ENCODE measurements at places on chromosomes 6 and 20.
A peak's percentile ranks its signal among the peaks of the same experiment; 100 is the strongest.

DNA sequence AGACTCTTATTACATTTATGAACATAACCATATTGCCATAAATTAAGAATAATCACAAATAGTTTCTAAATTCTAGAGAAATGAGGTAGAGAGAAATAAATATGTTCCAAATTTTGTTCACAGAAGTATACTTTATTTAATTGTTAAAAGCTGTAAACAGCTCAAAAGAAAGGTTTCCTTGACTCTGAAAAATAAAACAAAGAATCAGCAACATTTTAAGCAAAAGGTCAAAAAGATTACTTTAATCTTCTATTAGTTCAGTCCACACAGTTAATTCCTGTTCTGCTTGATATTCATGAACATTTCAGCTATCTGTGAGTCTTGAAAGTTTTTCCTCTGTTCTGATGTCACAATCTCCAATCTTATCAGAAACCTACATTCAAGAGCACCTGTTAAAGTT is 197.9 kb downstream of the GJA1 start:
- DNase-seq, result no peak

GRCh38 chr6:37491171-37491829 is 8.4 kb downstream of the CCDC167 start:
- no peak for DNase-seq

DNA sequence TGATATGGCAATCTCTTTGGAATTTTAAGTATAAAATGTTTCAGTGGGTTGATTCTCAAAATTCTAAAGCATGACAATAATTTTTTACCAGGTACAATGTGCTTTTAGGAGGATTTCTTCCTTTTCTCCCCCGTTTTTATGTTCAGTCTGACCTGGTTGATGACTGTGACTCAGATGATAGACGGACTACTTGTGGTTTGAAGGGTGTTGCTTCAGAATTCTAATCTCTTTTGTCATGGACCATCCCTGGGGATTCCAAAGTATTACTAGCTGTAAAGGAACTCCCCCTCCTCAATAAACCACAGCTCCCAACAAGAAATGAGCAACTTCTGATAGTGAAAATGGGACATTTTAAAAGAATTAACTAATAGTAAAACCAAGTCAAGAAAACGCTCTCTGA is 34.9 kb upstream of the TNFAIP3 start:
- DNase-seq, result no peak

DNA sequence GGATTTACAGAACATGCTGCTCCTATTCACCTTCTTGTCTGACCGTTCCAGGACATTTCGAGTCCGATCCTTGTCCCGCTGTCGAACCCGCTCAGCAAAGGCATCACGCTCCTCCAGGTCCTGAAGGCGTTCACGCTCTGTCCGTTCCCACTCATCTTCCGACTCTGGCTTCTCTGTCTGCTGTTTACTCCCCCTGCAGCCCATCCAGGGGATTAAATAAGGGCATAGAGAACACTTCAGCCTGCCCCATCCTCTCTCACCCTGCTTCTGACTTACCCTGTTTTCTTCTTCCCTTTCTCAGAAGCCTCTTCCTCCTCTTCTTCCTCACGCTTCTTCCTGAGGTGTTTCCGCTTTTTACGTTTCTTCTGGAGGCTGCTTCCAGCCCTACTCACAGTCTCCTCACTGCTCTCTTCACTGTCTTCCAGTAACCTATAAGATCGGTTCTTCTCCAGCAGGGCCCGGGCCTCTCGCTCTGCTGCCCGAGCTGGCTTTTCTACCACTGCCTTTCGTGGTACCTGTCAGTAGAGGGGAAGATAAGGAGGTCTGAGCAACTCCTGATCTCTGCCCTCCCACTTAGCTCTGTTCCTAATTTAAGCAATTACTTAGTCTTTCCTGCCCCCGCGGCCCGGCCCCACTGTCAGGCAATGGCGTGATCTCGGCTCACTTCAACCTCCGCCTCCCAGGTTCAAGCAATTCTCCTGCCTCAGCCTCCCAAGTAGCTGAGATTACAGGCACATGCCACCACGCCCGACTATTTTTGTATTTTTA is 1.9 kb downstream of the DHX16 start:
- no peak for DNase-seq

DNA sequence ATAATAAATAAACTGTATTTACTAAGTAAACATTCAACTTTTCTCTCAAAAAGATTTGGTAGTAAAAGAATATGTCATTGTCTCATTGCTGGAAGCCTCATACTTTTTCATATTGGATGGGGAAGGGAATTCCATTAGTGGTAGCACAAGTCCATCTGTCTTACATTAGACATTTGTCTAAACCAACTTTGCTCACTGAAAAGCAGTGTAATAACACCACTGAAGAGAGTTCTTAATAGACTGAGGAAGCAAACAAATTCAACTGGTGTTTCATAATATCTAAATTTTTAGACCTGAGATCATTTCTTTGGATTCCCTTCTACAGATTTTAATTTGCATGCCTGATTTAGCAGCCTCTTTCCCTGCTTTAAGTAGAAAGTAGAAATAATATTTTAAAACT is 62.7 kb downstream of the PLCB1 start:
- no peak for DNase-seq

DNA sequence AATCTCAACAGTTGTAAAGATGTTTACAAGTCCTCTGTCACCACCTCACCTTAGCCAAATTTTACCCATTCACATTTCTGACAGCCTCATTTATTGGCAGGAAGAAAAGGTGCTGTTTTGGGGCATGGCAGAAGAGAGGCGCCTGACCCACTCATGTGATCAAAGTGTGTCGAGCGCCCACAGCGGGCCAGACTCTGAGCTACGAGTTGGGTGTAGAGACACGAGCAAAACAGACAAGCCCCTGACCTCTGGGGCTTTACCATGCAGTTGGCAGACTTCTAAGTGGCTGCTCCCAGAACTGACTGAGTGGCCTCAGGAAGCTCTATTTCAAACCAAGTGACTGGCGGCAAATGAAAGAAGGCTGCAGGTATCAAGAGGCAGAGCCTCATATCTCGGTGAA is 167.0 kb downstream of the SOBP start:
- DNase-seq, result no peak

DNA sequence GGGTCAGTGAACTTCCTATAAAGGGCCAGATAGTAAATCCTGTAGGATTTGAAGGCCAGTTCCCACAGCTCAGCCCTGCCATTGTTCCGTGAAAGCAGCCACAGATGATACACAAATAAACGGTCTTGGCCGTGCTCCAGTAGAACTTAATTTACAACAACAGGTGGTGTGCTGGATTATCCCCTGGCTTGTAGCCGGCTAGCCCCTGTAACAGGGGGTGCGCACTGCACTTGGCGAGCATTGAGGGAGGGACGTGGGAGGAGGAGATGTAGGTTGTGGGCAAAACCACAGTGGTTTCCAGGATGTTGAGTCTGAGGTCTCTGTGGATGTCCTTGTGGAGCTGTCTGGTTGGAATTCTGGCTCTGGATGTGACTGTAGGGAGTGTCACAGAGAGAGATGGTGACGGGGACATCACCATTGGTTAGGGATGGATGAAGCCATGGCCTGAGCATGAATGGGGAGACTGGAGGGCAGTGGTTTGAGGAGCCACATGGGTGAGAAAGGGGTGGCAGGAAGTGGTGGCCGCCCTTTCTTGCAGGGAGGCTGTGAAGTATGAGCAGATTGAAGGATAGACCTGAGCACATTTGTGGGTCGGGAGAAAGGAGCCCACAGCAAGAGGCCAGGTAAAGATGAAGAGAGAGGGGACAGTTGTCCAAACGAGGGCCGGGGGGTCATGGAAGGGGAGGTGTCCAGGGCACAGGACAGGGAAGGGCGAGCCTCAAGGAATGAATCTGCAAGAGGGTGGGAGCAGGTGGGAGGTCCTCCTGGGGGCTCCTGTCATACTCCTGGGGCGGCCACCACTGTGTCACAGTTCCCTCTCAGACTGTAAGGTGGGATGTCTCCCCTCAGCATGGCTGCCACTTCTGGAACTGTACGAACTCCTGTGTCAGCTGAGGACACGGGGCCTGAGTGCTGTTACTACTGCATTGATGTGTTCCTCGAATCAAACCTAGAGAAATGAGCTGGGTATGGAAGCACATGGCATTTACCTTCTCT is 53.6 kb downstream of the CDH26 start:
- no peak for DNase-seq

GRCh38 chr6:134719286-134719685 is 230.6 kb downstream of the ALDH8A1 start:
- no peak for DNase-seq

DNA sequence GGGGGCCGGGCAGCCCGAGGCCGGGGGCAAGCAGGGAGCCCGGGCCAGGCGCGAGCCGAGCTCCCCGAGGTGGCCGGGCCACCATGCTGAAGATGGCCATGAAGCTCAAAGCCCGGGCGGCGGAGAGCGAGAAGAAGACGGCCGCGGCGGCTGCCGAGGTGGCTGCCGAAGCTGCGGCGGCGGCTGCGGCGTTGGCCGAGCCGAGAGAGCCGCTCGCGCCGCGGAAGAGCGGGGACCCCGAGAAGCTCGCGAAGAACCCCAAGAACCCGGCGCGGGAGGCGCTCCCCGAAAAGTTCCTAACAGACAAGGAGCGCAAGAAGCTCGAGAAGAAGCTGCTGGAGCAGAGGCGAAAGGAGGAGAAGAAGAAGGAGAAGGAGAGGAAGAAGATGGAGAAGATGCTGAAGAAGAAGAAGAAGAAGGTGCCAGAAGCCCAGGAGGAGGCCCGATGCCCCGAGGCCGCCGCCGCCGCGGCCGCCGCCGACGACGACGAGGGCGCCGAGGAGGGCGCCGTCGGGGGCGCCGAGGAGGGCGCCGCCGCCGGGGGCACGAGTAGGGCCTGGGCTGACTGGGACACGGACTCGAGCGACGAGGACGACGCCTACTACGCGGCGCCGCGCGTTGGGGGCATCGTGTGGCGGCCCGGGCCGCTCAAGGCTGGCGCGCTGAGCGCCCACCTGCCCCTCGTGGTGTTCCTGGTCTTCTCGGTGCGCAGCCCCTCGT is 37.4 kb downstream of the GNAS start:
- no peak for DNase-seq

DNA sequence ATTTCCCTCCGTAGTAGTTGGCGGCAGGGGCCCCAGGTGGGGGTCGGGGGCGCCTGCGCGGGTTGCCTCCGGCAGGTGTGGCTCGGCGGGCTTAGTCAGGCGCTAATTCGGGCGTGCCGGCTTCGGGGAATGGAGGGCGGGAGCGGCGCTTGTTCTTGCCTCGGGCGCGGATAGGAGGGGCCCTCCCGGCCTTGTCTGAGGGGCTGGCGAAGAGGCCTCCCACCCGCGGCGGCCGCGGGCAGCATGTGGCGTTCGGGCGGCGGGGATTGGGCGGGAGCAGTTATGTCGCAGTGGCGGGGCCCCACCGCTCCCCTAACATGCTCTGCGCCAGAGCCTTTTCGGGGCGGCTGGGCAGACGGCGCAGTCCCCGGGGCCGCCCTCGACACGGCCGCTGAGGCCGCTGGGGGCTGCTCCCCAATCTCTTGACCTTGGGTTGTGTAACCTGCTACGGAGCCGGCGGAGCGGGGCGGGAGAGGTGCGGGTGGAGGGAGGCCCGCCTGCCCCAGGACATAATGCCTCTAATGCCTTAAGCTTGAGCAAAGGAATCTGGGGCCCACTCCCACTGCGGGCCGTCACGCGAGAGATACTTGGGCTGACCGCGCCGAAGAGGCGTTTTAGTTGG is 1.1 kb downstream of the AMD1 start:
- DNase-seq, result peak; percentile 68

DNA sequence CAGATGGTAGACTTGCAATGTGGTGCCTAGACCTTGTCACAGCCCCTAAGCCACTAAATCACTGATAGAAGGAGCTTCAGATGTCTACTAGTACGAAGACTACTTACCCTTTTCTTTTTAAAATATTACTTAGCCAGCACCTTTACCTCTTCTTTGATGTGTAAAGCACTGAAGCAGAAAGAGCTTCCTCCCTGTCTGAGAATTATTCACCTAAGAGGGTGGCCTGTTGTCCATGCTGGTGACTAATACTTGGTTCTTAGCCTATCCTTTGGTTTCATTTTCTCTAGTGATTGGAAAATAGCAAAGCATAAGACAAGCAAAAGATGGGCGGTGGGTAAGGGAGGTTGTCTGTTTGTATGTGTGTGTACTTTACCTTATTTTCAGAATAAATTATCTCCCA is 794.6 kb downstream of the TFAP2A start:
- no peak for DNase-seq

DNA sequence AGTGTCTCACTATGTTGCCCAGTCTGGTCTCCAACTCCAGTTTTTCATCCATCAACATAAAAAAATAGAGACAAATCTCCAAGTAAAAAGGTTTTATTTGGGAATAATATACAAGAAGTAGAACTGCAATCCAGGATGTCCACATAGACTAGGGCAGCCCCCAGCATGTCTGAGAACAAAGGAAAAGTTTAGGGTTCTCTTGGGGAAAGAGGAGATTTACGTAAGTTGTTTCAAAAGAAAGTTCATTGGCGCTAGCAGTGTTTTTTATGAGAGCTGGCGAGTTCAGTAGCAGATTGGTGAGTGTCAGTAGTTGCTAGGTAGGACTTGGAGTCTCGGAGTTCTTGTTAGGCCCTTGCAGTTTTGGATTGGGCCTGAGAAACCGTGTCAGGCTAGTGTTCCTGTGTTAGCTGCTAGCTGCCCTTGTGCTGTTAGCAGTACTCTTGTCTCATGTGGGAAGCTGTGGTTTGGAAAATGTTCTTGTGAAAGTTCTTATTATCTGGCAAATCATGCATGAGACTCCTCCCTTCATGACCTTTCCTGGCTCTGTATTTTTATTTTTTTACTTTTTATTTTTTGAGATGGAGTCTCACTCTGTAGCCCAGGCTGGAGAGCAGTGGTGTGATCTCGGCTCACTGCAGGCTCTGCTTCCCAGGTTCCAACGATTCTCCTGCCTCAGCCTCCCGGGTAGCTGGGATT is 24.7 kb downstream of the TTLL9 start:
- DNase-seq, result no peak

DNA sequence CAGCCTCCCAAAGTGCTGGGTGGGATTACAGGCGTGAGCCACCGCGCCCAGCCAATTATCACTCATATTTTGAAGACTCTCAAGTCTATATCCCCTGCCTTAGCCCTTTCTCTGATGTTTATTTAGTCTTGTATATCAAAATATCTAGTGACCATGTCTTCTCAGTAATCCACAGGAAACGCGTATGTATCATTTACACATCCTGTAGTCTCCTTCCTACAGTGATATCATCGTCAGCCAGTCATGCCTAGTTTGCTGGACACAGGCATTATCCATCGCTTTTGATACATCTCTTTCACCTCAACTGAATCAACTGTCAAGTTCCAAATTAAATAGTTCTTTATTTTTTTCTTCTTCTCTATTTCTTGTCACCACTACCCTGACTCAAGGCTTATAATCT is 223.7 kb downstream of the NKAIN2 start:
- no peak for DNase-seq

- DNase-seq, result peak; percentile 16
Observed at GRCh38 chr20:13220904-13221297, at the start of gene ISM1. ISM1 (plus strand) TSS chr20:13221274; CDS start chr20:13221777, 503 bp downstream.

DNA sequence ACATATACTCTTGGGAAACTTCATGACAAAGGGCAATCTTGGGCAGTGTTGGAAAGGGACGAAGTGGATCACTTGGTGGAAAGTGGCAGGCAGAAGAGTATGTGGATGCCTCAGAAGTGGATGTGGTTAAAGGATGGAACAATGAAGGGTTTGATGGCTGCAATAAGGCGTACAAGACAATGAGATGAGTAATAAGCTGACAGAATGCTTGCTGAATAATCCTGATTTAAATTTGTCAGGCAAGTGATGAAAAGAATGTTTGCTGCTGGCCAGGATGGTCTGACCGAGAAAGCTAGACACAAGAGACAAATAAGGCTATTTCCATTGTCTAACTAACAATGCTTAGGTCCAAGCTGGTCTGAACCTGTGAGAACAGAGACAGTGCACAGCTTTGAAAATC is 61.6 kb upstream of the CEP85L start:
- DNase-seq, result no peak

Measured in effector CD4-positive, alpha-beta T cell (primary cell).